ENCODE measurements at places on chromosomes 5 and 9.
A peak's percentile ranks its signal among the peaks of the same experiment; 100 is the strongest.

DNA sequence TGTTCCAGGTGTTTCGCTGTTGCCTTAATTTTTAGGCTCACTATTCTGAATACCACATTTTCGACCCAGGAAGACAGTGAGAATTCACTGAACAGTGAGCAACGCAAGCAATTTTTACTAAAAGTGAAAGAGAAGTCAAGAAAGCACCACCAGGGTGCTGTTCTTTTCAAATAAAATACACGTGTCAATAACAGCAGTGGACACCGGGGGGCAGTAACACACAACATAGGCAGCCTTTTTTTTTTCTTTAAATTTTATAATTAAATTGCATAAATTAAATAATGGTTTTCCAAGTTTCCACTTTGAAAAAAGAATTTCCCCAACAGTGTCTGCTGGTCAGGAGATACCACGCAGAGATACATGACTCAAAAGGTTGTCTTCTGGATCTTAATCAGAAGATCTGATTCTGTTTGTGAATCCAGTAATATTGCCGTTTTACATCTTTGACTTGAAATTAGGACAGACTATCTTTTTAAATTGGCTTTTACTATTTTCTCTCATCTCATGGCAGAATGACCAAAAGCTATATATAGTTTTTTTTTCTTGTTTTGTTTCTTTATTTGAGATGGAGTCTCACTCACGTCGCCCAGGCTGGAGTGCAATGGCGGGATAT, 47.1 kb upstream of the SH3GL2 start:
- DNase-seq = peak; percentile 80

- peak; percentile 44 for DNase-seq
Measured at GRCh38 chr9:130626249-130626996, 38.0 kb upstream of the PRDM12 start.

- no peak for DNase-seq
Measured at GRCh38 chr5:159415301-159415937, 85.1 kb upstream of the IL12B start.

GRCh38 chr5:66882606-66883227, 286.5 kb downstream of the MAST4 start:
- DNase-seq = no peak

DNA sequence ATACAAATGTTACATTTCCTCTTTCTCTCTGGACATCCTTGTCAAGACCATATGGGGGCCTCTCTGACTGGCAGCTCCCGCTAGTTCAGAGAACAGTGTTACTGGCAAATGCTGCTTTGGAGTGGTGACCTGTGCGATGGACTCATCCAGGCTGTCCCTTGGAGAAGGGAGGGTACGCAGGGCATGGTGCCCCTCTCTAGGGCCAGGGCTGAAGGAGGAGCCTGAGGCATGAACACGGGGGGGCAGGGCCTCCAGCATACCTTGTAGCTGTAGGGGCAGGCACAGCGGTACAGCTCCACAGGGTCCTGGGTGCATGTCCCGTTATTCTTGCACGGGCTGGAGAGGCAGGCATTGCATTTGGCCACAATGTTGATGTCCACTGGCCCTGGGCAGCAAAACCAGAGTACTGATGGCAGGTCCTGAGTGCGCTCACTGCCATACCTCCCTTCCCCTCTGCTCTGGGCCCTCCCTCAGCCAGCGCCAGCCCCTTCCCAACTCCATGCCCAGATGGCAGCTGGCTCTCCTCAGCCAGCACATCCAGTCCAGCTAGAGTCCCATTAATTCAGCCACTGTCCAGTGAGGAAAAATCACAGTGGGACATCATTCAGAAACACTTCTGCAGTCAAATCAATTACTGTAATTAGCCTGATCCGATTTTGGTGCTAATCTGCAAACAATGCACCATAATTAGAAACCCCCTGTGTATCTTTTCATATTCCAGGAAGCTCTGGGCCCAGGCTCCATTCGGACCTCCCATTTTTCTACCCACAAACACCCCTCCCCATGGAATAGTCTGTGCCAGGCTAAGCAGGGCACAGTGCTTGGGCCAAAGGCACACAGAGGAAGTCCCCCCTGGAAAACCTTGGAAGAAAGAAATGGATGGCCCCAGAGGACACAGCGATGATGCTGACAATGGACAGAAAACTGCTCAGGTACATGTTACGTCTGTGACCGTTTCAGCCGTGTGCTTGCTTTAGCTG, 128.8 kb upstream of the PANK3 start:
- no peak for DNase-seq

DNA sequence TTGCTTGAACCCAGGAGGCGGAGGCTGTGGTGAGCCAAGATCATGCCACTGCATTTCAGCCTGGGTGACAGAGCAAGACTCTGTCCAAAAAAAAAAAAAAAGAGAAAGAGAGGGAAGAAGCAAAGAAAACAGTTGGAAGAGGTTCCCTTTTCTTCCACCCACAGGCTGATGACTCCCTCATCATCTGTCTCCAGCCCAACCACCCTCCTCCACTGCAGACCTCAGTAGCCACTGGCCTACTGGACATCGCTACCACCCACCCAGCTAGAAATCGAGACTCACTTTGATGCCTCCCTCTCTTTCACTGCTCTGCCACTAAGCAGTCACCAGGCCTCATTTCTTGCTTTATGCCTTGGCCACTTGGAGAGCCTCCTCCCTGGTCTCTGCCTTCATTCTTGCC, 71.2 kb downstream of the NIPSNAP3B start:
- peak; percentile 35 for DNase-seq

DNA sequence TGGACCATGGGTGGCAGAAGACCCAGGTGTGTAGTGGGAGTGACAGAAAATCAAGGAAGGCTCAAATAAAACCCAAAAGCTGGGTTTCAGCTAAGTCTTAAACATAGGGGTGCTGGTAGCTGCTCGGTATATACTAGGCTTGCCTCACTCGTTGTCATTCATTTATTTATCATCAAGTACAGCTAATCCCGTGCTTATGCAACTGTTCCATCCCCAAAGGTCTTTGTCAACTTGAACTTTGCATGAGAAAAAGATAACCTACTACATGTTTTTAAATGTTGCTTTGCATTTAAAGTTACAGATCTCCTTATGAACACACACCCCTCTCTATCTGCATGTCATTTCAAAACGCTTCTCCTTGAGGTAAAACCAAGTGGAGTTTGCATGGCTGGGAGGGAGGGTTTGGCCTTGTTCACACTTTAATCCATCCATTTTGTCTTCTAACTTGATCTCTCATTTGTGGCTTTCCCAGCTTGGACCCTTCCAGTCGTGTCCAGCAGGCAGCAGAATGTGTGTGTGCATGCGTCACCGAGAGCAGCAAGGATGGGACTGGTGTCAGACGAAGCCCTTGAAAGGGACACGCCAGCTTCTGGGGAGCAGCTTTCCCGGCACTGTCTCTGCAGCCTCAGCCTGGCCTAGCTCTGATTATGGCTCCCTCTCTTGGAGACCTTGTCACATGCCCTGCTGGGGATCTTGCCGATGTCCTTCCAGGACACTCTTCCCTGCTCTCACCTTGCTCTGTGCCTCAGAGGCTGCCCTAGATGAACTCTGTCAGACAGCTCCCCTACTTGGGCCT, 133.5 kb downstream of the GADD45G start:
- no peak for DNase-seq

- DNase-seq = peak; percentile 65
Measured at GRCh38 chr9:22469928-22470544, 23.4 kb downstream of the DMRTA1 start.

GRCh38 chr5:153168241-153168640, 322.2 kb upstream of the GRIA1 start:
- no peak for DNase-seq

All from hematopoietic multipotent progenitor cell treated with erythropoietin and hydrocortisone succinate and interleukin-3 and kit ligand, for 4 days (in vitro differentiated cells).